Stimulated activated CD4-positive, alpha-beta T cell treated with anti-CD3 and anti-CD28 coated beads, Interleukin-15, amount 100 ng/mL, for 1 hour (primary cell): ENCODE measurements at places on chromosomes 4 and X.

DNA sequence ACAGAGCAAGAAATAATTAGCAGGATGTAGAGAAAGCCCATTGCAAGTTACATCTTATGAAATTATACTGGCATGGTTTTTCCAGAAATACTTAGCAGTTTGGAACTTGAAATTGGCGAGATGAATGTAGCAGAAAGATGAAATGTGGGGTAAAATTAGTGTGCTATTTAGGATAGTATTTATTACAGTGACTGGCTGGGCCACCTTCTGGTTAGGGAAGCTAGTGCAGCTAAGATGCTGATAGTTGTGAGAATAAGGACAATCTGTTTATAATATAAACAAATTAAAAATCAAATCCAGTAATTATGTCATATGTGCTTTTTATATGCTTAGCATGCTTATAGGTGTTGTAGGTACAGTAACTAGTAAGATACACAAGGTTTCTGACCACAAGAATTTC lies 74.8 kb downstream of the IL15 start:
- DNase-seq = no peak

DNA sequence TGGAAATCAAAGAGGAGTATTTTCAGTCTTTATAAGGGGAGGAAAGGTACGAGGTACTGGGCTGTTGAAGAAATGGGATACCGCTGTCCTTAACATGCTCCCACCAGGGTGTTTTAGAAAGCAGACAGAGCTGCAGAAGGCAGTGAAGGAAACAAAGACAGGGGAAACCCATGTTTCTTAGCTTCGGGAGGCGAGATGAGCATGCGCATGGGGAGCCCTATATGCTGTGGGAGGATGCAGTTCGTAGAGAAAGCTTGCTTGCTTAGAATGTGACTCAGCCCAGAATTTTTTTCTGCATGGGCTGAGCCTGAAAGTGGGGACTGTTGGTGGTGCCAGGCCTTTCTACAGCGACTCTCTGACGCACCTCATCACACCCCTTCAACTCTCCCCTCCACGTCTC lies 28.8 kb upstream of the SCOC start:
- DNase-seq = no peak

DNA sequence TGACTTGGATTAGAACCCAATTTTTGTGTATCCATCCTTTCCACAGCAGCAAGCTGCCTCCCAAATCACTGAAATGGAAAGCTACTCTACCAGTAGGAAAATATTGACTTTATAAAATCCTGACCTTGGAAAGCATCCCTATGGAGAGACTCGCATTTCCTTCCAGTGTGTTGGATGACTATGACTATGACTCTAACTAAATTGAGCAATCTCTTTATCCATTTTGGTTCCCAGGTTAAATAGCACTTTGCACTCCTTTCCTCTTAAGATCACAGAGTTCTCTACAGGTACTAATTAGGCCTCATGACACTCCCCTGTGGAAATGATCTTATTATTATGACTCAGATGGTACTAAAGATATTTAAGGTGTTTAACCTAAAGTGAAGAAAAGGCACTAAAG lies 431.8 kb downstream of the PPARGC1A start:
- no peak for DNase-seq

DNA sequence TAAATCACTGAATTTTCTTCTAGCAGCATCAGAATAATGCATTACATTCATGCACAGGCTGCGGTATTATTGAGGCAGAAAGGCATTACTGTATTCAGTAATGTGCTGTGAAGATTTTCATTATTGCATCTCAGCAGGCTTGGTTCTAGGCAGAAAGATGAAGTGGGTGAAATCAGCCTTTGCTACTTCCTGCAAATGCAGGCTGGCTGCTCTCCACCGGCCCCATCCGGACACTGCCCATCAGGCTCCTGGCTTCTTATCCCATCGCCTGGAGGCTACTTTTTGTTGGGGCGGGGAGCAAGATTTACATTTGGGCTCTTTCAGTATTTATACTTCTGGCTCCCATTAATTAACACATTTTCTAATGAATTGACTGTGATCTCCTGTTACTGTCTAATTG lies 117.8 kb downstream of the FRAS1 start:
- DNase-seq = no peak

DNA sequence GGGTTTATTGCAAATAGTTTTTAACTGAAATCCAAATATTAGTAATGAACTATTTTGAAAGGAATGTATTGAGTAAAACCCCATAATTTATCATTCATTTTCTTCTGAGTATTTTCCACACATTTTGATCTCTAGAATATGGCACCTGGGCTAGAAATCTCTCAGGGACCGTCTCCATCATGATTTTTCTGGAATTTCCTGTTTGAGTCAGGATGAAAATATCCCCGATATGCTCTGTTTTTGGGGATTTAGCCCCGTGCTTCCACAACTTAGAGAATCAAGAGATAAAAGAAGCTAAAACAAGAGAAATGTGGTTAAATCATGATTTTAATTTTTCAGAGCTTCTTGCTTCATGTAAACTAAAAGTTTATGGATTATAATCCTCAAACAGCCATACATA lies 114.2 kb downstream of the SPCS3 start:
- DNase-seq = no peak

- DNase-seq = no peak
These were observed 40.4 kb upstream of the PDLIM5 start for GRCh38 chr4:94411296-94411695.

GRCh38 chr4:94389595-94390267 lies 47.1 kb upstream of the HPGDS start:
- DNase-seq = no peak

DNA sequence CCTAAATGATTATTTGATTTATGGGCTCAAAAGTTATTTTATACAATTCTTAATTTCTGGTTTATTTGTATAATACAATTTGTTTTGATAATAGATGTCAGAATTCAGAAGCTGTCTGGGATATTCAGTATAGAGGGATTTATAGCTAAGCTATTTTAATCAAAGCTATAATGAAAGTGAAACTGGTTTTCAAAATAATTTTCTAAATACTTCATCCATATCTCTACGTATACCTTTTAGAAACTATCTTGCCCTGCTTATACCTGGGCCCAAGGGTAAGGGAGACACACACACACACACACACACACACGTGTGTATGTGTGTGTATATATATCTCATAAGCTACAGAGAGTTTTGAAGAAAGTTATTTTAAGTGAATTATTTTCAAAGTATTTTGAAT lies 2.9 kb downstream of the TMEM131L start:
- DNase-seq = no peak
